ENCODE measurements at places on chromosomes 3 and 15. TPM values are rescaled to one million over a fixed set of nuclear protein-coding genes. Genes with fewer than 3 reads are reported as not detected.

The FEZF2 gene
- total RNA-seq = not detected

The SAMMSON gene
- total RNA-seq = not detected

The SEMA4B gene
- 27.2 TPM for total RNA-seq

The GHRL gene
- total RNA-seq = not detected

The TMEM108 gene
- total RNA-seq = 0.69 TPM

The ADCY5 gene
- total RNA-seq = not detected

The CHRNA3 gene
- total RNA-seq = not detected

The SLC15A2 gene
- total RNA-seq = 0.37 TPM

The SECISBP2L gene
- total RNA-seq = 19.7 TPM

The CCR8 gene
- total RNA-seq = not detected

GRCh38 chr3:30608598-30608947 is 2.2 kb downstream of the TGFBR2 start:
- DNase-seq = no peak

GRCh38 chr3:9196020-9196419 is 53.4 kb downstream of the SRGAP3 start:
- DNase-seq = no peak

GRCh38 chr3:63900459-63900858 is 11.7 kb downstream of the SCAANT1 start:
- no peak for DNase-seq

DNA sequence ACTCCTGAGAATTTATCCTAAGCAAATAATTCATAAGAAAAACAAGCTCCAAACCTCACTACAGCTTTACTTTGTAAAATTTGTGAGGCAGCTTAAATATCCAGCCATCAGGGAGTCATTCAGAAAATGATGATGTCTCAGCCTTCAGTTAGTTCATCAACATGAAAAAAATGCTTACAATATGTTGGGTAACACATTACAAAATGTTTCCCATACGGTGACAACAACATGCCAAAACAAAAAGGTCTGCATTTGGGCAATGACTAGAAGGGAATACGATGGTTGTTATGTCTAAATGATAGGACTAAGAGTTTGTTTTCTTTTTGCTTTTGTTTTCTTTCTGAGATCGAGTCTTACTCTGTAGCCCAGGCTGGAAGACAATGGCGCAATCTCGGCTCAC is 47.0 kb upstream of the CFAP161 start:
- DNase-seq = no peak

DNA sequence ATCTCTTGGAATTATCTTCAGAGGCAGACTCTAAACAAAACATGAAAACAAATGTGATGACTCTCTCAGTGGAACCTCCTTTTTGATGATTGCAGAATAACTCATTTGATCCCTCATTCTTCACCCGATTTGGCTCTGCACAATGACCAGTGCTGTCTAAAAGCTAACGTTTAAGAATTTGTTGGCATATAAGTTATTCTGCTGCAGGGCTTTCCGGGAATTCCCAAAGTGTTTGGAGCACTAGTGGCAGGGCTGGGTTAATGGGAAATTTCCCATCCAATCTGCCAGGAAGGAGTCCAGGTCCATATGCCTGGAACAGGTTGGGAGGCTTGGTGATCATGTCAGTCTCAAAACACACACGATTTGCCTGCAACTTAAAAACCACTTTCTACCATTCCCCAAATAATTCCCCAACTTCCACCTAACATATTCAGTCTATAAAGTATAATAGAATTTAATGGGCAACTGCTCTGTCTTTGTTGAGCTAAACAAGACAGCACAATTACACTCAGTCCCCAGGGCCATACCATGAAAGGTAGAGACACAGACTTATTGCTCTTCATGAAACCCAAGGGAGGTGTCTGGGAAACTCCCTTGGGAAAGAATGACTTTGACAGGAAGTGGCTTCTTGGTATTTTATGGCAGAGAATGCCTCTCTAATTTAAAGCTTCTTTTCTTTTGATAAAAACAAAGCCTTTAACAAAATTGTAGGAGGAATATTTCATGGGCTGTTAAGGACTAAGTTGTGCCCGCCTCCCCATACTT is 38.0 kb downstream of the ARRDC4 start:
- DNase-seq = peak; percentile 64

DNA sequence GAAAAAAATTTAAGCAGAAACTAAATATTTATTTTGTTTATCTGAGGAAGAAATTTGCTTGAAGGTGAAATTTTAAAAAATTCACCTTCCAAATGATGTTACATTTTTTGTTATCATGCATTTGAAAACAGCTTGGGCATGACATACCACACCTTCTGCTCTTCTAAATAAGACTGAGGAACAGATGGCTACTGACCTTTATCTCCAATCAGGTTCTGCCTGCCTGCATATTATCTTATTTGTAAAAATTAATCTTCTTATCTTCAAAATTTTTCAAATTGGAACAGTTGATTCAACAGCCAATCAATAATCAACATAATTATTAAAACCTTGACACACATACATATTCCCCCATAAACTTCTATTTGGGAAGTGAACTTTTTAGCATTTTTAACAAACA is 641.8 kb upstream of the ZNF385D start:
- DNase-seq = no peak

DNA sequence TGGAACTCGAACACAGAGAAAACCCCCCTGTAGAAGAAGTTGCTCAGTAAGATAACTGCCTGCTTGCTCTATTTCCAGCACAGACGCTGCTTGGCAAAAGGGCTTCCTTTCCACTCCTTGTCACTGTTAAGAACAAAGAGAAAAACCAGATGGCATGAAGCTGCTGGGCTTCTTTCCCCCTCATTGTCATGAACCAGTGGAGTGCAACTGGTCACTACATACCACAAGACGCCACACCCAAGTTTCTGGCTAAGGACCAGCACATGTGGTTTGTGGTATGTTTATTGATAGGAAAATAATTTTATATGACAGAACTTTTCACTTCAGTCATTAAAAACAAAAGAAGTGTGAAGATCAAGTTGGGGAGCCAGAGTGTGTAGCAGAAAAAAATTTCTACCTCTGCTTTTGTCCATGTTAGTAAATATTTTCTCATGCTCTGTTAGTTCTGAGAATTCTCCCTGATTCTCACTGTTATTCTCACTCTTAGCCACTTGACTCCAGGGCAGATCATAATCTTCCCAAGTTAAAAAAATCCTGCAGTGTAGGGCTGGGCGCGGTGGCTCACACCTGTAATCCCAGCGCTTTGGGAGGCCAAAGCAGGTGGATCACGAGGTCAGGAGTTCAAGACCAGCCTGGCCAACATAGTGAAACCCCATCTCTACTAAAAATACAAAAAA is 37.9 kb downstream of the CLK3 start:
- DNase-seq = peak; percentile 51

GRCh38 chr3:188319569-188319968 is 165.6 kb downstream of the LPP start:
- DNase-seq = peak; percentile 61

DNA sequence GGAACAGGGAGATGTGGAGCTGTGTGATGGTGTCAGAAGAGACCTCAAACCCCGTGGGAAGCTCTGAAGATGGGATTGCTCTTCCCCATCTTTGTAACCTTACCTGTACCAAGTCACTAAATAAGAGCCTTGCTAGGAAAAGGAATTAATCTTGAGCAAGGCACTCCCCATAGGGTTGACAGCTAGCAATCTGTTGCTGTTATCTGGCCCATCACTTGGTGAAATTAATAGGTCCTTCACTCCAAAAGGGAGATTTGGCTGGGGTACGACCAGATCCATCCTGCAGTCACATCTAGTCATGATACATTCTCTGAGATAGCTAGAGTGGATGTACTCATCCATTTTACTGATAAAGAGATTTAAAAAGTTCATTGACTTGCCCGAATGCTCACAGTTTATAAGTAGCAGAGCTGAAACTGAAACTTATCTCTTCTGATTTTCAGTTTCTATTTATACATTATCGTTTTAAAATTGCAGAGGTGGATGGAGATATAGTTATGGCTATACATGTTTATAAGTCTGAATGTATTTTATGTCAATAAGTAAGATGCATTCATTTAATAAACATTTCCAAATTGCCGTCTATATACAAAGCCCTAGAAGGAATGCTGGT is 299.1 kb upstream of the MCTP2 start:
- DNase-seq = no peak

GRCh38 chr3:107994956-107995715 is 95.7 kb downstream of the CD47 start:
- DNase-seq = no peak

DNA sequence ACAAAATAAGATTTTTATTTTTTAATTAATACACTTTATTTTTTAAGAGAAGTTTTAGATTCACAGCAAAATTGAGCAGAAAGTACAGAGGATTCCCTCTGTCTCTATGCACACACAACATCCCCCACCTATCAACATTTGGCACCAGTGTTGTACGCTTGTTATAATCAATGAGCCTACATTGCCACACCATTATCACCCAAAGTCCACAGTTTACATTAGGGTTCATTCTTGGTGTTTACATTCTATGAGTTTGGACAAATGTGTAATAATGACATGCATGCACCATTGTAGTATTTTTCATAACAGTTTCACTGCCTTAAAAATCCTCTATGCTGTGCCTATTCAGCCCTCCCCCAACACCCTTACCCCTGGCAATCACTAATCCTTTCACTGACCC is 51.3 kb upstream of the TTBK2 start:
- no peak for DNase-seq

- DNase-seq = no peak
Observed at GRCh38 chr3:182908471-182908870, 71.9 kb downstream of the DCUN1D1 start.

GRCh38 chr3:9179826-9180763 is 69.4 kb downstream of the SRGAP3 start:
- DNase-seq = no peak

DNA sequence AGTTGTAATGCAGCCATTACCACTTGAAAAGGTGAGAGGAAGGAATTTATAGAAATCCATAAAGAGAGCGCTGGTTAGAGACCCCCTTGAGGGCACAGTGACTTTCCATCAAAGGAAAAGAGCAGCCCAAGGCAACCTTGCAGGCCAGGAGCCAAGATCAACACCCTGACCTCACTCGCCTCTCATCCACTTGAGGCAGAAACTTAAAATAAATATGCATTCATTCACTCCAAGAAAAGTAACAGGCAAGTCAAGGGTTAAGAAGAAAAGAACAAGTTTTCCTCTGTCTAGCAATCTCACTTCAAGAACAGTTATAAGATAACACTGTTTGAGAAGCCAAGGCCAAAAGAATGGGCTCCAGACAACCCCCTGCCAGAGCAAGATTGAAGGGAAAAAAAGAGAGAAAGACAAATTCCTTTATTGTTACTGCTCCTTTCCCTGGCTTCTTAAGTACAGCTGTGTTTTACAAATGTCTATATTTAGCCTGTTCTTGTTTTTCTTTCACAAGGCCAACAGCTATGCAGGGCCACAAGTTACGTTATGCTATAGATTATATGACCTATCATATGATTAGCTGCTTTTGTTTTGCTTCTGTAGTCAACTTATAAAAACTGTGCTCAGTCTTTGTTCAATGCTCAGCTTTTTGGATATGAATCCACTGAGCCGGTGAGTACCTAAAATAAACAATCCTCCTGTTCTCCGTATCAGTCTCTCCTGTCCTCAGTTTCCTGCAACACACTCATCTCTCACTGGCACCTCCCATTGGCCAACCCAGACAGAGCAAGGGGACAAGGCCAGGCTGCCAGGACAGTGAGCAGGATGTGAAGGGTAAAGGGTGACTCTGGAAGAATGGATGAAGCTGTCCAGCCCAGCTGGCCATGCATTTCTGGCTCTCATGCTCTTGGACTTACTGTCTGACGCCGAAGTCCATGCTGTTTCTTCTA is 15.8 kb upstream of the SSUH2 start:
- peak; percentile 16 for DNase-seq

DNA sequence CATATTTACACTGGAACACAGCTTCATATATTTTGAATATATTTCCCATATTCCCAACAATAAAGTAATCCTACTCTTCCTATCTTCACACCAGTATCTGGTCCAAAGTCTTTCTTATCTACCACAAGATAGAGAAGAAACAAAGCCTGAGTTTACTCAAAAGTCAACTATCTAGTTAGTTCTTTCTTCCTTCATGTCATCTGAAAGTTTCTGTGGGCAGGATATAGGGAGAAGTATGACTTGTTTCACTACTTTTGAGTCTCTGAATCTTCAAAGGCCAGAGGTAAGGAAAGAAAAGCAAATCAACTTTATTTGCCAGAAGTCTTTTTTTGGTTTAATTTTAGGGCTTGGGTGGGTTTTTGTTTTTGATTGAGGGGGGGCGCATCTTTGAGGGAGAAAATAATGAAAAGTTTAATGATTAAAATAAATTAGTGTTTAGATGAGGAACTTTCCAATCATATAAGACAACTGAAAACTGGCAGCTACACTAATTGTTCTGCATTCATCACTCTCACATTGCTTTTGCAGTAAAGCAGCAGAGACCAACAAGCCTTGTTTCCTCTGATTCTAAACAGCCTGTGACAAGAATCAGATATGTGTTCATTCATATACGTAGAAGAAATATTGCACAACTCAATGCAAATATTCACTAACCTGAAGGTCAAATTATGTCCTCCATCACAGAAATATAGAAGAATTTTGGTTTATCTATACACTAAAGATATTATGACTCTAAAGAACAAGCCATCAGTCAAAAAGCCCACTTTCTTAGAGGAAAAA is 421.4 kb downstream of the SHQ1 start:
- no peak for DNase-seq

DNA sequence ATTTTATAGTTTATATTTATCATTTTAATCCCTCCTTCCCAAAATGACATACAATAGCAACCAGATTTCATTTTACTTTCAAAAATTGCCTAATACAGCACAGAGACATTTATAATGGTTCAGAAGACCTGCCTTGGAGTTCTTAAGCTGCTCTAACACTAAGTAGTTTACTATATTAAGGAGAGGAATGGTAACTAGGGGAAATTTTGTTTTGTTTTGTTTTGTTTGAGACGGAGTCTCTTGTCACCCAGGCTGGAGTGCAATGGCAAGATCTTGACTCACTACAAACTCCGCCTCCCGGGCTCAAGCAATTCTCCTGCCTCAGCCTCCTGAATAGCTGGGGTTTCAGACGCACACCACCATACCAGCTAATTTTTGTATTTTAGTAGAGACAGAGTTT is 22.8 kb upstream of the CCDC50 start:
- peak; percentile 9 for DNase-seq

GRCh38 chr3:160398820-160399124 is 253 bp downstream of the IFT80 start:
- DNase-seq = no peak

DNA sequence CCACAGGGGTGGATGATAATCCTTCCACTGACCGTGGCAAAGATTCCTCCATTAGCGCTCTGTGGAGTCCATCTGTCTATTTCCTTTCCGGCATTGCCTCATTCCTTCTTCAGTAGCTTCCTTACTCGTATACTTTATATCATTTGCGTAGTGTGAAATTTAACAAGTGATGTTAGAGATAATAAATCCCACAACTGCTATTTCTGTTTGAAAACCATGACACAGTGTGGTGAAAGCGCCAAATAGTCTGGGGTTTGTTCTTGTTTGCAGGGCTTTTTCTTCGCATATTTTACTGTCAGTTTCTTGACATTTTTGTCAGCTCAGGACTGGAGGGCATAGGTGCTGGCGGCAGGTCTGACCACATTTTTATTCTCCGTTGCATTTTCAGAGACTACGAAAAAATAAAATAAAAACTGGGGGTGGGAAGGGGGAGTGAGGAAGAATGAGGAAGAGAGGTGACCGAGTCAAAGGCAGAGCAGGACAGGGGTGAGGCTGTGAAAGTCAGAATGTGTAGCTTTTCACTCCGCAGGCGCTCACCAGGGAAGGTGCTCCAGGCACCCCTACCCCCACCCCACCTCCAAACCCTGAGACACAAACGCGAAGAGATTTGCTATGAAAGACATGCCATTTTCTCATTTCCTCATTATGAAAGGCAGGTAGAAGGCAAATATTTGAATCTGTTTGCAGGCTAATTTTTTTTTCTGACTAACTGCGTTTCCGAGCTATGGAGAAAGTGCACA is 965.0 kb downstream of the MCTP2 start:
- DNase-seq = no peak

All from M059J (cell line).